ENCODE measurements at places on chromosomes 16 and 17. TPM values are rescaled to one million over a fixed set of nuclear protein-coding genes. Genes with fewer than 3 reads are reported as not detected.

GRCh38 chr17:37158290-37158689 lies 209.5 kb downstream of the AATF start:
- DNase-seq, result no peak

- no peak for DNase-seq
Observed at GRCh38 chr17:83067071-83067717, 12.2 kb upstream of the METRNL start.

DNA sequence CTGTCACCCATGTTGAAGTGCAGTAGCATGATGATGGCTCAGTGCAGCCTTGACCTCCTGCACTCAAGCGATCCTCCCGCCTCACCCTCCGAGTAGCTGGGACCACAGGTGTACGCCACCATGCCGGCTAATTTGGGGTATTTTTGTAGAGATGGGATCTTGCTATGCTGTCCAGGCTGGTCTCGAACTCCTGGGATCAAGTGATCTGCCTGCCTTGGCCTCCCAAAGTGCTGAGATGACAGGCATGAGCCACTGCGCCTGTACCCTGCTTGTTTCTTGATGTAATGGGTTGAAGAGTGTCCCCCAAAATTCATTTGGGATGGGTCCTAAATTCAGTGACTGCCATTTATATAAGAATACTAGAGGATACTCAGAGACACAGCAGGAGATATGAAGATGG lies 57.2 kb downstream of the ABCC6 start:
- DNase-seq, result no peak

Gene CD300LG
- not detected for total RNA-seq

GRCh38 chr16:30478766-30479478 lies 6.4 kb downstream of the ITGAL start:
- no peak for DNase-seq

DNA sequence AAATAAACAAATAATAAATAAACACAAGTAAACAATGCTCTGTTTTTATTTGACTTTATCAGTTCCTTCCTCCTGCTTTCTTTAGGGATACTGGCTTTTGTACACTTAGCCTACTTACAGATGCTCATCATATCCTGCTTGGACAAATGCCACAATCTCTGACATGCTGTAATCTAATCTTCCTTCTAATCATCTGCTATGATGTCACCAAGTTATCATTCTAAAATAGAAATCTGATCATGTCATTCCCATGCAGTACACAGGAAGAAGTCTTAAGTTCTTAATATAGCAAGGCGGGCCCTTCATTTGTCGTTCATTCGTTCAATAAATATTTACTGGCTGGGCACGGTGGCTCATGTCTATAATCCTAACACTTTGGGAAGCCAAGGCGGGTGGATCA lies 9.1 kb upstream of the UBB start:
- peak; percentile 87 for DNase-seq

Gene CACNG3
- not detected for total RNA-seq

- DNase-seq, result no peak
Observed at GRCh38 chr16:25886598-25886997, 194.8 kb downstream of the HS3ST4 start.

DNA sequence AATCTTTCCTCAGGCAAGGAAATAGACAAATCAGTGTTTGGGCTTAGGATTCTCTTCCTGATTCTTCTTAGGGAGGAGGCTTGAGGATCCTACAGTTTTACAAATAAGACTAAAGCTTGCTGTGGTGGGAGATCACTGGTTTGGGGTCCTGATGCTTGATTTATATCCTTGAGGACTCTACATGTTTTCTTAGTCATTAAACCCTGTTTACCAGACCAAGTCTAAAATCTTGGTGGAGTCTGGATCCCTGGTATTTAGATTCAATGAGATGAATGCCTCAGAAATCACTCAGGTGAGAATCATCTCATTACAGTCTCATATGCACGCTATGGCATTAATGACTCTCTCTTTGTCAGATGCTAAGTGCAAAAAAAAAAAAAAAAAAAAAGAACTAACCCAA lies 304.3 kb upstream of the SALL1 start:
- no peak for DNase-seq

GRCh38 chr17:17842111-17842876 lies 5.5 kb upstream of the SREBF1 start:
- no peak for DNase-seq

- no peak for DNase-seq
Observed at GRCh38 chr16:68297908-68298307, 12.8 kb downstream of the SLC7A6OS start.

Gene KRTAP3-2
- not detected for total RNA-seq

DNA sequence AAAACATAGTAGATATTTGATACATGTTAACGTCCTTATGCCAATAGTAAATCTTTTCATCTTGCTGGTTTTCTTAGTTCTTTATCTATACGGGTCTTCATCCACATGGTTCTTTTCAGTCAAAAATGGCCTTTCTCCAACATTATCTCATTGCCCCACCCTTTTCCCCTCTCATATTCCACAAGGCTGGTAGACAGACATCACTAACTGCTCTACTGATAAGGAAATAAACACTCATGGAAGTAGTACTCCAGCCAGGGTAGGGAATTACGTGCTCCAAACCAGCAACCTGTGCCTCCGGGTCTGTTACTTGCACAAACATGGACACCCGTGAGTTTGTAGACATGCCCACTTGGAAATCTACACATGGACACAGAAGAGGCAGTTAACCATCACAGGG lies 141.4 kb downstream of the XYLT1 start:
- no peak for DNase-seq

DNA sequence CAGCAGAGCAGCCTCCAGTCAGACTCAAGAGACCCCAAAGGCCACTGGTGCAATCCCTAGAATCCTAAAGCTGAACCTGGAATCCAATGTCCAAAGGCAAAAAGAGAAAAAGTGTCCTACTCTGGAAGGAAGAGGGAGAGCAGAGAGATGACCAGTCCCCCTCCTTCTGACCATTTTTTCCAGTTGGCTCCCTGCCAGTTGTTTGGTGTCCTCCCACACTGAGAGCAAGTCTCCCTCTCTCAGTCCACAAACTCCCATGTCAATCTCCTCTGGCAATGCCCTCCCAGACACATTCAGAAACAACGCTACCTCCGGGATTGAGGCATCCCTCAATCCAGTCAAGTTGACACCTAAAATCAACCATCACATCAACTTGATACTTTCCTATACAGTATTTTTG lies 4.3 kb upstream of the CLEC19A start:
- no peak for DNase-seq

Gene KRT31
- not detected for total RNA-seq

Gene TEKT1
- total RNA-seq, result not detected

DNA sequence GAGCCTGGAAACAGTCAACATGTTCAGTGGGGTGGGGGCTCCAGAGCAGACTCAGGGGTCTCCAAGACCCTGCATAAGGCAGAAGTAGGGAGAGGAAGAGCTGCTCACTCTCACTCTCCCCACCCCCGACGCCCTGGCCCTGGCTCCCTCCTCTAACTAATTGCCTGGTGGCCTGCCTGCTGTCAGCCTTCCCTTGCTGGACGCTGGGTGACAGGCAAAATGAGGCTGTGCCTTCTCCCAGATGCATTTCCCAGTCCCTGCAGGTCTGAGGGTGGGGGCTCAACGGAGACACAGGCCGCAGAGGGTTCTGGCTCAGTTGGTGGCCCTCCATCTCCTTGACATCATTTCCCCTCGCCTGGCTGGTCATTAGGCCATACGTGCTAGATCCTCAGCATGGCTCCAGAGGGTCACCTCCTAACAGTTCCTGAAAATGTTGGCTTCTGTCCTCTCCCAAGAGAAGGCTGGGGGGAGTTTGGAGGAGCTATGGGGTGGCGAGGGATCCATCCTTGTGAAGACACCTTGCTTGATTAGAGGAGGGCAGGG lies 1.4 kb downstream of the FMNL1 start:
- DNase-seq, result no peak

DNA sequence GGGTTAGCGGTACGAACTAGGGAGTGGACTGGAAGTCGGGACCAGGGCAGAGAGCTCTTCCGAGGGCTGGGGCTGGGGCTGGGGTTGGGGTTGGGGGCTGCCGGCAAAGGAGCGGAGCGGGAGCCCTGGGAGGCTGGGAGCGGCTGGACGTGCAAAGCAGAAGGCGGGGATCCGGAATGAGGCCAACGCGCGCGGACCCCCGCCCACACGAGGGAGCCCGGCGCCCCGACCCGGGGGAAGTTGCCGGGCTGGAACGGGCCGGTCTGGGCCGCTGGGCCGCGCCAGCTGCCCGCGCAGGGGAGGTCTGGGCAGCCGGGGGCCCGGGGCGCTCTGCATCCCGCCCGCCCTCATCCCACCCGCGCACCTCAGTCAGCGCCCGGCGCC lies 323 bp downstream of the ST3GAL2 start:
- DNase-seq, result no peak

Gene GLP2R
- not detected for total RNA-seq

DNA sequence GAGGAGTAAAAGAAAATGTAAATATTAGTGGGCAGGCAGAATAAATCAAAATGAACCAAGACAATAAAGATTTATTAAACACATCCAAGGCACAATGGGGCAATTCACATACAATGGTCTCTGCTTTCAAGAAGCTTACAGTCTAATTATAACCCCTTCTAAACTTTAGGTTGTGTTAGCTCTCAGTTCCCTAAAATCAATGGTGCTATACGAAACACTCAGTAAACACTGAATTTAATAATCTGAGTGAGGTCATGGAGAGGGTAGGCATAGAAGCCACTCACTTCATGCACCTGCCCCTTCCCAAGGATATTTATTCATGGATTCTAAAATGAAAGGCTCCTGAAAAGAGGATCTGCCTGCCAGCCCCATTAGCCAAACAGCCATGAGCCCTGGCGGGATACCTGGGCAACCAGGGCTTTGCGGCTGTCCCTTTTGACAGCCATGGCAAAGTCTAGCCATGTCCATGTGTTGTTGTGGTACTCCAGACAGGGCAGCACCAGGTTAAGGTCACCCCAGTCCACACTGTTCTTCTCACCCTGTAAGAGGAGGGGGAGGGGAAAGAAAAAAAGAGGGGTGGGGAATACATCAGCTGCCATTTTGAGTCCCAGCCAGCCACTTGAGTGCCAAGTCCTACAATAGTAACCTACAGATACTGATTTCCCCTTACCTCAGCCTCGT lies 1.4 kb upstream of the RSKR start:
- DNase-seq, result no peak

- peak; percentile 38 for DNase-seq
Observed at GRCh38 chr16:19138601-19139000, 24.8 kb downstream of the ITPRIPL2 start.

DNA sequence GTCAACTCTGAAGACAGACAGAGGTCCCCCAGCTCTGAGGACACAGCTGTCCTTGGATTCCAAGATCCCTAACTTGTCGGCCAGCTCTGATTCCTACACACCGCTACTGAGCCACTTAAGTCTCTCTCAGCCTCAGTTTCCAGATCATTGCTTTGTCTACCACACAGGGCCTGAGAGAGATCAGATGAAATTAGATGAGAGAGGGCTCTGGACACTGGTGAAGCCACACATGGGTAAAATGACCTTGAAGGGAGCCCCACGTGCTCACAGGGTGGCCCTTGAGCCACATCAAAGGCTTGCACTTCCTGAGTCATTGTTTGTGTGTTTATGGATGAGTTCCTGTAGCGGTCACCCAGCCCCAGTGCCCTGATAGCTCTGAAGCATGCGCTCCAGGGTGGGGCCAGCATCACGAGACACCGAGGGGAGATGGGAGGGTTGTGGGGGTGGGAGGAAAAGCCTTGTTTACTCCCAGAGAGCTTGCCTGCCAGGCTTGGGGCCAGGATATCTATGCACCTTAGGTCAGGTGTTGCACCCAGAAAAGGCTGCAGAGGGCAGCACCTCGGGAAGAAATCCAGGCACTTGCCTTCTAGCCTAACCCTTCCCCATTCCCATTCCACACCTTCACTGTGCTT lies 32.7 kb upstream of the SLC6A2 start:
- no peak for DNase-seq

Gene KRTAP17-1
- not detected for total RNA-seq

GRCh38 chr16:69301187-69301586 lies 10.0 kb upstream of the VPS4A start:
- no peak for DNase-seq

GRCh38 chr17:74234486-74234885 lies 21.1 kb downstream of the TTYH2 start:
- DNase-seq, result no peak

Gene ASGR2
- not detected for total RNA-seq

Gene SLC6A4
- not detected for total RNA-seq

Gene ZCCHC14
- total RNA-seq, result 15.4 TPM

- no peak for DNase-seq
Observed at GRCh38 chr17:36066365-36066985, 2.4 kb downstream of the CCL18 start.

DNA sequence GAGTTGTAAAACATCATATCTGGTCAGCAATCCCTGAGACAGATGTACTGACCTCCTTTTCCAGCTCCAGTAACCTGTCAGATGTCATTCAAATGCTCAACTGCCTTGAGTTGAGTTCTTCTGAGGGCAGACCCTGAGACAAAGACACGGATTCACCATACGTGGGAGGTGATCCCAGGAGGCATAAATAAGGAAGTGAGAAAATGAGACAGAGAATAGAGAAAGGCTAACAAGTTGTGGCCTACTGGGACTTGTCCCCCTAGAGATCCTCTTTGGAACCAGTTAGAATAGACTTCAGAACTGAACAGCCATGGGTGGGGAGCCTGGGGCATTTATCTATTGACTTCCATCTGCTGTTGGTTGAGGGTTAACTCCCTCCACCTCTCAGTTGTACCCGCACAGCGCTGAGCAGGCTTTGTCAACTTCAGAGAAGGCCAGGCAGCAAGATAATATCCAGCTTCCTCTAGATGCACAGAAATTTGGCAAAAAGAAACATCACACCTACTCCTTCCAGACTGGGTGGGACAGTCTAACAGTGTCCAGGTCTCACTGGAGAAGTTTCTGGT lies 123.0 kb upstream of the DYNLRB2 start:
- DNase-seq, result no peak

DNA sequence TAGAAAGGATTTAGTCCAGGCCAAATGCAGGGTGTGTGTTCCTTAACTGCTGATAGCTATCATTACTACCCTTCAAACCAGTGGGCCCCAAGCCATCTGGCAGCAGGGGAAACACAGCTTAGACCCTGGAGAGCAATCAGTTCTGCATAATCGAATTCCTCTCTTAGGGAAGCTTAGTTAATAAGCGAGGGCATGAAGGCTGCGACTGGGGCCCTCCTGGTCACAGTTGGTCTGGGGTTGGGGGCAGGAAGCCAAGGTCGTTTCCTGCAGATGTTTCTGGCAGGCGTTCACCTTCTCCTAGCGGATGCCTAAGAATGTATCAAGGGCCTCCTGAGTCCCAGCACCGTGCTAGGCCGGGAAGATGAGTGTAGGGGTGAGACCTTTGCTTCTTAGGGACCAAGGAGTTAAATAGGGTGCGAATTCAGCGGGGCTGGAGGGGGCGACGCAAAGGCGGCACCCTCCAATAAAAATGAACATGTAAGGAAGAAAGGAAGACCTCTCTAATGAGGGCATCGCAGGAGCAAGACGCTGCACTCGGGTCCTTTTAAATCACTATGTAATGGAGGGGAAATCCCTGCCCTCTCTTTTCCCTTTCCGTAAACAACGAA lies 16.5 kb upstream of the EEF2K start:
- DNase-seq, result peak; percentile 32

Gene TOM1L1
- total RNA-seq, result 34.7 TPM

Gene OR1A1
- total RNA-seq, result not detected

Gene IFI35
- total RNA-seq, result 31.3 TPM

Gene ADAD2
- not detected for total RNA-seq

Measured in fibroblast of lung (primary cell).